ENCODE measurements at places on chromosomes 7 and 10.

GRCh38 chr7:143988976-143989745 is 11.0 kb upstream of the OR6B1 start:
- DNase-seq = no peak

- no peak for DNase-seq
Observed at GRCh38 chr10:119524720-119525070, 17.8 kb downstream of the RGS10 start.

- DNase-seq = no peak
Observed at GRCh38 chr10:29408847-29409240, 120.0 kb downstream of the LYZL1 start.

- DNase-seq = no peak
Observed at GRCh38 chr7:11591943-11592342, 240.1 kb downstream of the THSD7A start.

- DNase-seq = no peak
Observed at GRCh38 chr7:107949443-107949935, 53.5 kb downstream of the LAMB1 start.

DNA sequence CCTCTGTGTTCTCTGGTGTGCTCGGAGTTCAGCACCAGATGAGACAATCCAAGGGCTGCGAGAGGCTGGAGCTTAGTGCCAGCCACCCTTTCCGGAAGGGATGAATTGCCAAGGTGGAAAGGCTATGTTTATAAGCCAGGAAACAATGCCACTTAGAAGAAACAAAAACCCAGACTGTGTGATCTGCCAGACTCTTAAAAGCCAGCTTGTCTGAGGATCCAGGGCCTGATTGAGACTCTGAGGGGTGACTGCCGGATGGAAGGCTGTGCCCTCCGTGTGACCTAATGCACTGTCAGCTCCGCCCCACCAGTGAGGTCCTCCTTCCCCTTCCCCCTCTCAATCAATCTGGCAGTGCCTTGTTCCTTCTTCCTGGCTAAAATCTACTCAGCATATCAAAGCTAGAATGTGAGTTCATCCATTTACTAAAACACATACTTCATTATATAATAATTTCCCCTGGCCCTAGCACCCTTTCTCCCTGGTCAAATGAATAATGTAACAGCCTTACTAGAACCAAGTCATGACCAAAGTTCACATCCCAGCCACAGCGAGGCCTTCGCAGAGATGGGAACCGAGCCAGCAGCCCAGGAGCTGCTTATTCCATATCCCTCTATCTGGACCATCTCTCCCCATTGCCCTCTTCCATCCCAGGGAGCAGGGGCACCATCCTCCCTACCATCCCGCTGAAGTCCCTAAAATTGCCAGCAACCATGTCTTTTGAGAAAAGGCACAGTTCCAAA is 25.5 kb downstream of the FAM107B start:
- no peak for DNase-seq

DNA sequence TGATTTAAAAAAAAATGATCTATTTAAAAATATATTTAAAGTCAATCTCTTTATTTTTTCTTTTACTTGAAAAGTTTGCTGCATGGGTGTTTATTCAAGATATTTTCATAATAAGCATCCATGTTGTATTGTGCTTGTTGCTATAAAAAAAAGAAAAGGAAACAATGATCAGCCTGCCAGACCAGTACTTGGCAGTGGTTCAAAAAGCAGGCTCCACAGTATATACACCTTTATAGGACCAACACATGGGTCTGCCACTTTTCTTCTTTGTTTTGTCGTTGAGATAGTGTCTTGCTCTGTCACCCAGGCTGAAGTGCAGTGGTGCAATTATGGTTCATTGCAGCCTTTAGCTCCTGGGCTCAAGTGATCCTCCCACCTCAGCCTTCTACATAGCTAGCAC is 228.0 kb downstream of the TWIST1 start:
- DNase-seq = no peak

GRCh38 chr7:148579366-148579765 is 11.2 kb upstream of the C7orf33 start:
- no peak for DNase-seq

GRCh38 chr10:87816898-87817608 is 973 bp downstream of the ATAD1 start:
- no peak for DNase-seq

GRCh38 chr7:111006691-111007090 is 84.2 kb upstream of the LRRN3 start:
- peak; percentile 86 for DNase-seq

- DNase-seq = no peak
Observed at GRCh38 chr7:142717453-142717852, 31.8 kb upstream of the PRSS1 start.

GRCh38 chr7:158541346-158542010 is 46.1 kb downstream of the PTPRN2 start:
- no peak for DNase-seq

DNA sequence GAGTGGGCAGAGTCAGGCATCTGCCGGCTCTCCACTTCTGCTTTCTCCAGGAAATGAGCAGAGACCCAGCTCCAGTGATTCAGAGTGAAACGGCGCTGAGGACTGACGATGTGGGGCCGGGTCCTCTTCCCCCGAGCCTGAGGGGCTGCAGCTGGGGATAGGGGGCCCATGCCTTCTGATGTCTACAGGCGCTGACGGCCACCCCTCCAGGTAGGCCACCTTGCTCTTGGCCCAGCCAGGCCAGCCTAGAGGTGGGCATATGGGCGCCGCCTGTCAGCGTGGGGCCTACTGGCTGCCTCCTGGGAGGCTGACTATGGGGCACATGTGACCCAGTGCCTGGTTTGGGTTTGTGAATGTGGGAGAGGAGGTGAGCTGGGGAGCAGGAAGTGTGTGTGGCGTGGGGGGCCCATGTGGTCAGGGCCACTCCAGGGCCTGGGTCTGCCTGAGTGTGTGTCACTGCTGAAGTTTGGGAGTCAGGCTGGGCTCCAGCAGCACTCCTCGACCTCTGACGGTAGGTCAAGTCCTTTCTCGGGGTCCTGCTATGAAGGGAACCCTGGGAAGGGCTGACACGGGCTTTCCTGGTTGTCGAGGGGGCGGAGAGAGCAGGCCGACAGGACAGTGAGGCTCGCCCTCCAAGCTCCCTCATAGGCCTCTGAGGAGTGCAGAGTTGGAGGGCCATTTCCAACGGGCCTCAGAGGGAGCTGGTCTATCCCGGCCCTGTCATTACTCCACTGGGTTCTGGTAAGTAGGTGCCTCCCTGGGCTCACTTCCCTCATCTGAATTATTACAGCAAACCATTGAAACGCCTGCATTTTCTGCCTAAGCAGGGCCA is at the start of gene WDFY4:
WDFY4 (plus strand) TSS at position 82 of the 832 bp plus-strand sequence. CDS start 24,860 bp downstream, outside the sequence.
- DNase-seq = no peak

- no peak for DNase-seq
Observed at GRCh38 chr7:127539116-127539515, 46.3 kb downstream of the GCC1 start.

GRCh38 chr7:7959979-7960670 is 8.5 kb upstream of the GLCCI1 start:
- DNase-seq = no peak

GRCh38 chr10:63503395-63503794 is 17.8 kb upstream of the REEP3 start:
- no peak for DNase-seq

GRCh38 chr10:31769564-31769963 is 159.1 kb downstream of the ARHGAP12 start:
- DNase-seq = peak; percentile 76

DNA sequence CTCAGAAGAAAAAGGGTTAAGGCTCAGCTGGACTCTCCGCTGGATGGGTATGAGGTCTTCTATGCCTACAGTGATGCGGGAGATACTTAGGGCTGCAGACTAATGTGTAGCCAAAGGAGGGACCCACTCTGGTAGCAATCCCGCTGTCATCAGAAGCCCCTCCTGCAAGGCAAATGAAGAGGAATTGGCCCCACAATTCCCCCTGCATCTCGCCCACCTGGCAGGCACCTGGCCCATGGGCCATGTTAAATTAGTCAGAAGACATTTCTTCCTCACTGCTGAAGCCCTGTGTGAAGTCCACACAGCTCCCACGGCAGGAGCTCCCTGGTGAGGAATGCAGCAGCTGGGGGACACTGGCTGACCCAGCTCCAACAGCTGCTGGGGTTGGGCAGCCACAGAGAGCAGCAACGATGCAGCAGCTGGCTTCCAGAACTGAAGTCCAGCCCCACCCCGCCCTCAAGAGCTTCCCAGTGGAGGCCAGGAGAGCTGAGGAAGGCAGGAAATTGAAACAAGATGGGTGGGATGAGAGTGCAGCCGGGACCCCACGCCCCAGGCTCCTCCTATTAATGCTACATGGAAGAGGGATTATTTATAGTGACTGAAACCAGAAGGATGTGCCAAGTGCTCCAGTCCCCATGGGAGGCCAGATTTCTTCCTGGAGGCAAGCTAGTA is 5.5 kb downstream of the VSTM4 start:
- DNase-seq = peak; percentile 88

DNA sequence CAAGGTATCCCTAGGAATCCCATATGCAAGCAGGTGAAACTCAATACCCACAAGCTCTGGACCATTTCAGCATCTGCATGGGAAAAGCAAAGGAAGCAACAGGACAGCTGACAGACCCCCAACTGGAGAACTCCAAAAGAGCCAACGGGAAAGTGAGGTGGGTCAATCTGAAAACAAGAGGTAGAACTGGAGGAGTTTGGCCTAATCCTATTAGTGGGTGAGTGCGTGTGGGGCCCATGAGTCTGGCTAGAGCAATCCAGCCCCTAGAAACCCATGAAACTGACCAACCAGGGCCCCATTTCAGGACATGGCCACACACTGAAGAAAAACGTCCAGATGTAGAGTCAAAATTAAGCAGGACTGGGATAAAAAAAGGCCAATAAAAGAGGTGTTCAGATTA is 26.6 kb upstream of the WNT8B start:
- DNase-seq = no peak

GRCh38 chr10:103197174-103197573 is 4.1 kb upstream of the NT5C2 start:
- DNase-seq = peak; percentile 56

DNA sequence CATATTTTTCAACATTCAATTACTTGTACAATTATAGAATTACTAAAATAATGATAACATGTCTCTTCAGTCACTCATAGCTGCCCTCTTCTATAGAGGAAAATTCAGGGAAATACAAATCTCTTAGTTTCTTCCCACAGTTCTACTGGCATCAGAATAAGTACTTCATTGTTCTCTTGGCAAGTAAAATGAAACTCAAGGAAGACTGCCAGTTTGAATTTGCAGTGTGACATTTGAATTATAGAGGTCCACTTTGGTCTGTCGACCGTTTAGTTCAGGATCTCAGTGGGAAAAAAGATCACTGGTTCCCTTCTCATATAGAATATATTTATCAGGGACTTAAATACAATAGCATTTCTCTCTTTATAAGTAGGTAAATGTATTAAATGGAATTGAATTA is 114.5 kb downstream of the PON1 start:
- no peak for DNase-seq

GRCh38 chr10:24908793-24909423 is 43.5 kb downstream of the PRTFDC1 start:
- peak; percentile 69 for DNase-seq

DNA sequence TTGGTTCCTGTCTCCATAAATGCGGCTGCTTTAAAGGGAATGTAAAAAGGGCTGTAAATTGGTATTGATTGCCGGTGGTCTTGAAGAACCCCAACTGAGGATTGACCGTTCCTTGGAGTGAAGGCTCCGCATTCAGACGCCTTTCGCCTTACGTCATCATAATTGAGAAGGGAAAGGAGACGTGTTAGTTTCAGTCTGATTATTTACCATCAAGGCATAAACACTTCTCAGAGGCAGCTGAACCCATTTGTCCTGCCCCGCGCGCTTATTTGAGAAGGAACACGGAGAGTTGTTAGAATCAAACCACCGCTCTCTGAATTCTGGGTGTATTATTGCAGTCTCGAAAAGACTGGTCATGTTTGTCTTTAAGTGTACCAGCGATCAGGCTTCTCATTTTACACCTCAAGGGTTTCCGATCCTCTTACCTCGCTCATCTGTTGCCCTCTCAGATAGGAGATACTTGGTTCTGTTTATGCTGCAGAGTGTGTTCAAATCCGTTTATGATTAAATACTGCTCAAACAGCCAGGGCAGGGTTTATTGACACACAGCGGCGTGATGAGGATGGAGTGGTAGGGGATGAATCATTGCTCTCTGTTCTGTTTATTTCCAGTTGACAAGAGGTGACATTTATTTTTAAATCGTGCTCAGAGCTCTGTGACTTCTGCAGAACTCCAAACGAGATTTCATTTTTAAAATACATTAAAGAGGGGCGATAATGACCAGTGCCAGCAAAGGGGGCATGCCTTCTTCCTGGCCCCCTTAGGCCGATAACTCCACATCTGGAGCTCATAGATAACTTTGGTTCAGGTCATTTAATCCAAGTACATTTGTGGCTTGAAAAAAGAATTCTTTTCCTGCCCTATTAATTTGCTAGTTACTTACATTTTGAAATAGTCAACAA is 30.4 kb downstream of the FOXK1 start:
- DNase-seq = no peak

DNA sequence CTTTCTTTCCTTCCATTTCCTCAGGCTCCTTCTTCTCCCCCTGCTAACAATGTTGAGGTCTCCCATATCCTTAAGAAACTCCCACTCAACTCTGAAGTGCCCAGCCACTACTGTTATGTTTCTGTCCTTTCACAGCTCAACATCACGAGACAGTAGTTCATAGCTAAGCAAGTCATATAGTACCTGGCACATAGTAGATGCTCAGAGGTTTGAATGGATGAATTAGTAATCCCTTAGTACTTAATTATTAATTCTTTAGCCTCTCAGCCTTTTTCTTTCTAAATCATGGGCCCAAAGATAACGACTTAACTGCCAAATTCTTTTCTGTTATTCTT is 22.6 kb downstream of the CSGALNACT2 start:
- no peak for DNase-seq

- DNase-seq = no peak
Observed at GRCh38 chr7:50818324-50818723, 35.6 kb upstream of the GRB10 start.

DNA sequence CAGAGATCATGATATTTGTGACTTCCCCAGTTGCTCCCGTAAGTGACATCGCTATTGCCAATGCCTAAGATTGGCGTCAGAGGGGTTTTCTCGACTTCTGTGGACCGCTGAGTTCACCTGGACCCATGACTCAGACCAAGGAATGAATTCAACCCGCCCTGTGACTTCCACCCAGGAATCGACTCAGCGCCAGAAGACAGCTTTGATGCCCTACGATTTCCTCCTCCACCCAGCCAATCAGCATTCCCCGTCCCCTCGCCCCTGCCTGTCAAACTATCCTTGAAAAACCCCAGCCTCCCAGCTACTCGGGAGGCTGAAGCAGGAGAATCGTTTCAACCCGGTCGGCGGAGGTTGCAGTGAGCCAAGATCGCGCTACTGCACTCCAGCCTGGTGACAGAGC is 58.3 kb downstream of the MICALL2 start:
- DNase-seq = no peak

GRCh38 chr10:107284187-107284586 is 119.7 kb upstream of the SORCS1 start:
- DNase-seq = no peak

DNA sequence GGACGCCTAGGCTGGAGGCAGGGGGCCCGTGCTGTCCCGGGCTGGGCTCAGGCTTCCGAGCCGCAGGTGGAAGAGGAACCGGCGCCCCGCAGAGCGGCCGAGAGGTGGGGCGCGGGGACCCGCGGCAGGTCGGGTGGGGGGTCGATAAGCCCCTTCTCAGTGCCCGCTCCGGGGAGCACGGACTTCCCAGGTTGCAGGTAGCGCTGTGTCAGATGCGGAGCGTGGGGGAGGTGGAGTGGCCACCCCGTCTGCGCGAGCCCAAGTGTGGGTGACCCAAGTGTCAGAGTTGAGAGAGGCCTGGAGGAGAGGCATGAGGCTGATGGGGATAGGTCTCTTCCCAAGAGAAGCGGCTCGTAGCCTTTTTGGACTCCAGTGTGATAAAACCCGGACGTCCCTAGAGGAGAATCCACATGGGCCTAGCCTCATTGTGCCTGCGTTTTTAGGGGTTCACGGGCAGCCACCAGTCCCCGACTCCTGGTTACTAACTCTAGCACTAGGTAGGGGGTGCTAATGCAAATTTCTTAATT is 580 bp downstream of the EEPD1 start:
- DNase-seq = no peak
